ENCODE measurements at places on chromosomes 16 and 17.

DNA sequence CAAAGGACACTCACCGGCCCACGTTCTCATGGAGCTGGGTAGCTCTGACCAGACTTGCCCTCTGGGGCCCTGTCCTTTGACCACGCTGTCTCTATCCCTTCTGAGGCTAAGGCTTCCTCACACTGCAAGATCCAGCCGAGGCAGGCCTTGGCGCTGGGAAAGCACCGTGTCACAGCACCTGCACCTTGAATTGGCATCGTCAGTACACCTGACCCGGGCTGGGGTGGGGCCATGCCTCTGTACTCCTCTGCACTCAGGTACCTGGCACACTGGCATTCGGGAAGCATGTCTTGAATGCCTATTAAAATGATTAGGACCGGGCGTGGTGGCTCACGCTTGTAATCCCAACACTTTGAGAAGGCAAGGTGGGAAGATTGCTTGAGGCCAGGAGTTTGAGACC lies 6.0 kb downstream of the TBC1D24 start:
- no peak for DNase-seq

DNA sequence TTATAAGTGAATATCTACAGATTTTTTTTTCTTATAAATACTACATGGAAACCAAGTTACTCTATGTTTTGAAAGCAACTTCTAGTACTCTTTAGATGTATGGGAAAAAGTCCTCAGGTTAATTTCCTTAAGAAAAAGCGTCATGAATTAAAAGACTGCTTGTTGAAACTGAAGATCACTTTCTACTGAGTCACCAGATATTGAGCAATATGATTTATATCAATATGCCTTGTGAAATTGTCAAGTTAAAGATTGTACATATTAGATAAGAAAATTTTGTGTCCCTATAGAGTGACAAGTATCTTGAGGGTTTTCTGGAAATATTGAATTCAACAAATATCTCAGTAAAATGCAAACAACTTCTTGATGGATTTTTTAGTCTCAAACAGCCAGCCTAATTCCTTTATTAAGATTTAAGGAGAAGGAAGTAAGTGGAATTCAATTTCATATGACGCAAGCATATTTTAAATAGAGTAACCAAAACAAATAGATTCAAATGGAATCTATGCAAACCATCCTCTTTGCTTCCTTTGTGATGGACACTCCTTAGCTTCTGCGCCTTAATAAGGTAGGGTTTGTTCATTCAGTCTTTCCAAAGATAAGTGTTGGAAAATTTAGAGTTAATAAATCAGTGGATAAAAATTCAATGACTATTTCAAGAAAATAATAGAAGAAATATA lies 16.6 kb downstream of the KRT12 start:
- DNase-seq = no peak

DNA sequence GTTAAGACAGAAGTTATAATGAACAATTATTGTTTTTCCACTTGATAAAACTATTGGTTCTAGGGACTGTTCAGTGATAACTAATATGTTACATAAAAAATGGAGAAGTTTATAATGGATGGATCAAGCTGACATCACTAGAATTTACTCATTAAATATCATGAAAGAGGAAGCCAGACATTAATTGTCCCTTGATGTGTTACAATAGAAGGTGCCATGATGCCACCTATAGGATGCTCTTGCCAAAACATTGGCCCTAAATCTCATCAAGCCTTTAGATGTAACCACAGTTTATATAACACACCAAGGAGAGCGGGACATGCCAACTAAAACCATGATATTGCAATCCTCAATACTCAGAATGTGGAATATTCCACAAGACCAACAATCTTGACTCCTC lies 147.9 kb upstream of the MON1B start:
- DNase-seq = no peak

DNA sequence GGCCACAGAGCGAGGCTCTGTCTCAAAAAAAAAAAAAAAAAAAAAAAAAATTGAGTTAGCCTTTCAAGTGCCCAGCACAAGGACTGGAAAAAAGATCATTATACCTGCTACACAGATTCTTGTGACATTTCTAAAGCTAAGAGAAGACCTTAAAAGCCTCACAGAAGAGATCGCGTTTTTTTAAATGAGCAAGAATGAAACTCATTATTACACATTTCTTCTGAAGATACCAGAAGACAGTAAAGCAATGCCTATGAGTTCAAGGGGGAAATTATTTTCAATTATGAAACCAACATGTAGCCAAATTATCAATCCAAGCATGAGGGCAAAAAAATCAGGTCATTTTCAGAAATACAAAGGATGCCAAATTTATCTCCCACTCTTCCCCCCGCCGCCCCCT lies 56.8 kb downstream of the MED13 start:
- DNase-seq = no peak

DNA sequence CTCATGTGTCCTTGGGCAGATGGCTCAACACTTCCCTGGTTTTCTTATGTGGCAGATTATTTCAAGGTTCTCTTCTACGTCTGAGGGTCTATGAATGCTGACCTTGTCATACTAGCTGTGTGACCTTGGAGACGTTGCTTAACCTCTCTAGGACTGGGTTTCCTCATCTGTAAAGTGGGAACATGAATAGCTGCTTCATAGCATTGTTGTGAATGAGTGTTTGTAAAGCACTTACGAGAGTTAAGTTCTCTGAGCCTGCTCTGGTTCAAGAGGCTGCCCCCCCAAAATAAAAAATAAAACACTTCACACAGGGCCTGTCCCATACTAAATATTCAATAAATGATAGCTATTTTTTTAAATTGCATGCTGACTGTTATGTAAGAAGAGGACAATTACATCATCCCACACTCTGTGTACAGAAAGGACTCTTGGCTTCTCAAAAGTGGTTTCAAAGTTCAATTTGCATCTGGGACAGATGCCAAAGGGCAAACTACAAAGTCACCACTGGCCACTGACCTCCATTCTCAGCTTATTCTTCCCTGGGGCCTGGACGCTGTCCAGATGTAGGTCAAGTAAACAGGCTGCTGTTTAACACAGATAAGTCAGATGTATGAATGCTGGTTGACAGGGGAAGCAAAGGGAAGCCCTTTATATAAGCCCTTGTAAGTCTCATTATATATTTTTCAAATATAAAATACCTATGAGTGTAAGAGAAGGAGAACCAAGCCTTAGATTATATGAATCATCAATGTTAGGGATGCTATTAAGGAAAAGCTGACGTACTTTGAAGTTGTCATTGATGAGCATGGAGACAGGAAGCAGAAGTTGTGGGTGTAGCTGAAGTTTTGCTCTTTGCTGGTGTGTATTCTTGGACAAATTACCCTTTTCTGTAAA lies 15.4 kb upstream of the NDEL1 start:
- DNase-seq = no peak

- DNase-seq = no peak
Observed at GRCh38 chr17:59298521-59298920, 32.9 kb upstream of the YPEL2 start.

GRCh38 chr17:67289181-67289876 lies 44.3 kb upstream of the HELZ start:
- no peak for DNase-seq

DNA sequence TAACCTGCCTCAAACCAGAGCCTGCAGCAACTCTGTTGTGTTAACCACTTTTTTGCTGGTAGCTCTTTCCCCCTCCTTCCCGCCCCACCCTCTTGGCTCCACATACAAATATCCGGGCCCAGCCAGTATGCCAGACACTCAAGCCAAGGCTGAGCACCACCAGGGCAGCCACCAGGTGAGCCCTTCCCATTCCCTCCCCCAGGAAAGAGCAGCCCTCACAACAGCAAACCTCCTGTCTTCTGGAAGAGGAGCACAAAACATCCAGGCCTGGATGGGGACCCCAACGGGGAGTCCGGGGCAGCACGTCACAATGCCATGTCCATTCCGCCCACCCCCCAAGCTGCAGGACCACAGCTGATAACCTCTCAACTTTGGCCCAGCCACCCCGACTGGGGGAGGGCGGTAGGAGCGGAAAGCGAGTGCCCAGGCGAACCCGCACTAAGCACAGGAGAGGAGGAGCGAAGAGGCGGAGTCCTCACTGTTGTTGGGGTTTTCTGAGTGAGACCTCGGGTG lies 757 bp downstream of the ORMDL3 start:
- DNase-seq = peak; percentile 58

GRCh38 chr17:13953841-13954240 lies 115.5 kb upstream of the COX10 start:
- no peak for DNase-seq

- no peak for DNase-seq
Observed at GRCh38 chr16:22400900-22401299, 26.5 kb upstream of the CDR2 start.

DNA sequence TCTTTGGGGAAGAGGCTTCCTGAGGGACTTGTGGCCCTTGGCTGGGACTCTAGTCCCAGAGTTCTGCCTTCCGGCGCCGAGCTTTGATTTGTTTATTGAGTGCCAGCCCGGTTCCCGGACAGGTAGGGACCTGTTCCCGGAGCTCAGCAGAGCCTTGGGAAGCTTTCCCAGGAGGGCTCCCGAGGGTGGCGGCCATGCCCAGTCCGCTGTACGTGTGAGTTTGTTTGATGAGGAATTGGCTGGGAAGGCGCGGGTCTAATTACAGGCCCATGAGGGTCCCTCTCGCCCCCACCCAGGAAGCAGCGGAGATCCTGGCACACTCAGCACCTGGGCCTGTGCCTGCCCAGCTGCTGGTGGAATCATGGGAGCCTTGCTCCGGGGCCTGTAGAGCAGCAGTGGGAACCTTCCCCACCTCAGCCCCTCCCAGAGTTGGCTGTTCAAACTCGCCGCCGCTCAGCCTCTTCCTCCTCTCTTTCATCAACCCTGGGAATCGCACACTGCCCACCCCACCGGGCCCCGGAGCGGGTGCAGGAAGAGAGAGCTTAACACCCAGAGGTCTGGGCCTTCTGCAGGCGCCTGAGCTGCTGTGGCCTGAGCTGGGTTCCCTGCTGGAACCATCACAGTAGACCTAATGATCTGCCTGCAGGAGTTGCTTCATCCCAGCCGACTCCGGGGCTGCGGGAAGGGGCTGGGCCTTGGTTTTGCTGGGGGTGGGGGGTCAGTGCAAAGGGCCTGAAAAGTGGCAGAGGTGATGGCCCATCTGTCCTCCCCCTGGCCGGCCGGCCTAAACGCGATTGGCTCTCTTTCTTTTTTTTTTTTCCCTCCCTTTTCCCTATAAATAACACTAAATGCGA lies 313.7 kb downstream of the SEC14L1 start:
- no peak for DNase-seq

GRCh38 chr16:15427648-15428239 lies 6.6 kb upstream of the BMERB1 start:
- DNase-seq = peak; percentile 36
